ENCODE measurements at places on chromosomes 13 and 19.

GRCh38 chr13:47869776-47870175, 131.3 kb downstream of the SUCLA2 start:
- DNase-seq, result no peak

- no peak for DNase-seq
Measured at GRCh38 chr13:95608640-95609323, 35.7 kb downstream of the DZIP1 start.

- no peak for DNase-seq
Measured at GRCh38 chr13:94972262-94972661, 259.9 kb upstream of the SOX21 start.

- DNase-seq, result no peak
Measured at GRCh38 chr19:54665530-54665929, 2.7 kb downstream of the LILRB4 start.

- DNase-seq, result peak; percentile 50
Measured at GRCh38 chr19:19113040-19113626, 25.1 kb downstream of the TMEM161A start.

DNA sequence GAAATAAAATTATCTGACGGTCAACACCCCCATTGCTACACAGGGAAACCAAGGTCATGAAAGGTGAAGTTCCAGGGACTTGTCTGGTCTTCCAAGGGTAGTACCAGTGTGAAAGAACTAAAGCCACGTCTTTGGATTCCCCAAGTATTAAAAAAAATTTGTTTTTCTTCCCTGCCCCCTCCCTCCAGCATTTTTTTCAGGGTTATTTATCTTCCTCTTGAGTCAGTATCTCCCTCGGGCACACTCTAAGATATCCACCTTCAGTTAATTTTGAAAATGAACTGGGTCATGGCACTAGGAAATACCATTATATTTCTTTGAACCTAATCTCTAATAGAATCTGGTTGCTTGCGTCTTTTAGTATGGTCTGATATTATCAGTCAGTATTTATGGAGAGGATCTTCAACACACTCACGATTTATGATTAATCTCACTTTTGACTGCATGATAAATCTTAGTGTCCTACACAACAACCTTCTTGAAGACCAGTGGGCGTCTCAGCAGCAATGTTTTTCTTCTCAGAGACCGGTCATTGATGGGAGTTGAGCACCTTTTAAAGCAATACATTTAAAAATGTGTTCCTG, 9.1 kb downstream of the ATP8A2 start:
- DNase-seq, result no peak

GRCh38 chr19:36685835-36686234, 1.6 kb upstream of the ZNF567 start:
- DNase-seq, result no peak

DNA sequence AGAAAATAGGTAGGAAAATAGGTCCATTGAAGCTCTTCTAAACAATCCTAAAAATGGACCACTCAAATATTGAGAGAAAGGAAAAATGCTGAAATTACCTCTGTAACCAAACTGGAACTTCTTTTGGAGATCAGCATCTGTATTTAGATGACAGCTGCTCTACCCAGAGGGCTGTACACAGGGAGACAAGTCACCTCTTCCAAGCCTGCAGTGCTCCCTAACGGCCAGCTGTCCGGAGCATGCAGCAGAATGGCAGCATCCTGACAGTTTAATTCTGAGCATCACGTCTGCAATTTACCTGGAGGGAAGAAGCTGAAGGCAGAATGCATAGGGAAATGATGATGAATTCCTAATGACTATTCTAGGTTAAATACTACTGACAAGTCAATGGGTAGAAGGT, 62.8 kb upstream of the DIAPH3 start:
- peak; percentile 32 for DNase-seq

DNA sequence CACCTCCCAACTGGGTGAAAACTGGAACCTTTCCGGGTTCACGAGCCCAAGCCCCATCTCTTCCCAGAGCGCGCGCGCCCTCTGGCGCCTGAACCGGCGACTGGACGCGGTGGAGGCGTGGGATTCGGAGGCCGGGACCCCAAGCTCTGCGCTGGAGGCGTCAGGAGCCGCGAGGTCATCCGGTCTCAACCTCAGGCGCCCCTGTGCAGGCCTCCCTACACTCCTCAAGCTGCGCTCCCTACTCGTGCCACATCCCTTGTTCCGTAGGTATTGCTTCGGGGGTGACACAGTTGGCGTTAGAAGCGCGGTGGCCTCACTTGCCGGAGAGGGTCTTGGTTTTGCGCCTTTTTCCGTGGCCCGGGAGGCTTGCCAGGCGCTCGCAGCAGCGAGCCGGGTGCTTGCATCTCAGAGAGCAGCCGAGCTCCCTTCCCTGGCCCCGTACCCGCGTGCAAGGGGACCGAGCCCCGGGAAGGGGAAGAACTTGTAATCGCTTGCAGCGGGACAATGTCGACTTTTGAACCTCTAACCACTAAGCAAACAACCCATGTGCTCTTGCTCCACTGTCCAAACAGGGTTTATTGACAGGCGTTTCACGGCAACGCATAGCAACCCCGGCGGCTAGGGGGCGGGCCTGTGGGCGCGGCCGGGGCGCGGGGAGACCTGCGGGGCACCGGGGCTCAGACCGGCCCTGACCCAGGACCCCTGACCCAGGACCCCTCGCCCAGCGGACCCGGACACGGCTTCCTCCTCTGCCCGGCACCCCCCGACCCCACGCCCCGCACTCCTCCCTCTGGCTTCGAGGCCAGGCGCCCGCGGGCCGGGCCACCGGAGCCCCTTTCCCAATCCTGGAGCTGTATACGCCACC, 8.5 kb downstream of the CDX2 start:
- DNase-seq, result no peak

GRCh38 chr13:27493981-27494380, 43.6 kb upstream of the MTIF3 start:
- DNase-seq, result peak; percentile 19

DNA sequence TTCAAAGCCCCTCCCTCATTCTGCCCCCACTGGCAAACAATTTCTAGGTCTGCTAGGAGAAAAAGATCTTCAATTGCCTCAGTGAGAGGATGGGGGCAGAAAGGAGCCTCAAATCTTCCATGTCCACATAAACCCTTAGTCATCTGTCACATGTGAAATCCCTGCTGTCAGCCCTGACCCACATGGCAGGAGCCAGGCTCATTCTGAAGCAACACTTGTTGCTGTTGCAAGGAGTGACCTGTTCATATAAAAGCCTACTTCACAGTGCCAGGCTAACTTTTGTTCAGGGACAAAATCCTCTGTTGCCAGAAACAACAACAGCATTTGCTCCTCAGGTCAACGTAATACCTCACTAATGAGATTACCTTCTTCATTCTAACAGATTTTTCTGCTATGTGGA, 70.5 kb downstream of the IRS2 start:
- peak; percentile 7 for DNase-seq

GRCh38 chr13:35791184-35791851, 314.8 kb upstream of the MAB21L1 start:
- DNase-seq, result peak; percentile 10

- DNase-seq, result peak; percentile 62
Measured at GRCh38 chr19:51422053-51422448, 4.6 kb upstream of the SIGLEC10 start.

Data from fibroblast of skin of back (primary cell).